ENCODE measurements at places on chromosomes 16 and 17.

GRCh38 chr17:45398800-45399199 is 33.9 kb downstream of the ARHGAP27 start:
- DNase-seq, result no peak

- no peak for DNase-seq
Measured at GRCh38 chr16:70490261-70490660, 33.1 kb downstream of the COG4 start.

GRCh38 chr17:15038656-15039055 is 226.5 kb downstream of the PMP22 start:
- no peak for DNase-seq

GRCh38 chr16:751152-752006 is 9.2 kb upstream of the MSLN start:
- no peak for DNase-seq

DNA sequence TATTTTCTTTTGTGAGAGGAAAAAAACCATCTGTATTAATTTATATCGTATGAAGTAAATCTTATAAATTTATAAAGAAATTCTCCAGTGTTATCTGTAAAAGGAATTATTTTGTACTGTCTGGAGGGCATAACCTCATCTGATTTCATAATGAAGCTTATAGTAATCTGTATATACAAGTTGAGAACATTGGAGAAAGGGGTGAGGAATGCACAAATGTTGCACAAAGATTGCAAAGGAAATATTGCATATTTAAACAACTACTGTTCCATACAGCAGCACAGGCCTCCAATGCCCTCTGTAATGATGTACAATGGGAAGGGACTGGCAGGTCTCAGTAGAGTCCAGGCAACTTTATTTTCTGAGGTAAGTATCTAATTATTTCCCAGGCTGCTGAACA is 50.8 kb upstream of the KCNJ16 start:
- DNase-seq, result no peak

DNA sequence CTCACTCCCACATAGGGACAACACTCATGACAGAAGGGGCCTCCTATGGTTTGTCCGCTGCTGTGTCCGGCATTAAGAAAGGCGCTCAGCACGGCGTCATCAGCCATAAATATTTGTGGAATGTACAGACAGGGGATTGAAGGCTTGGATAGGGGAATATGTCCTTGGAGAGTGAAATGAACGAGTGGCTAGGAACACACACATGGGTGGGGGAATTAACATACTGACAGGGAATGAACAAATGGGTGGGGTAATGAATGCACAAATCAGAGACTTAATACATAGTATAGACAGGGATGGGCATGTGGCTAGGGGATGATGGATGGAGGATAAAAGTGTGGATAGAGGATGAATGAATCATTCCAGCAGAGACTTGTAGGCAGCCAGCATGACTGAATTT is 154.0 kb upstream of the HSBP1 start:
- no peak for DNase-seq

DNA sequence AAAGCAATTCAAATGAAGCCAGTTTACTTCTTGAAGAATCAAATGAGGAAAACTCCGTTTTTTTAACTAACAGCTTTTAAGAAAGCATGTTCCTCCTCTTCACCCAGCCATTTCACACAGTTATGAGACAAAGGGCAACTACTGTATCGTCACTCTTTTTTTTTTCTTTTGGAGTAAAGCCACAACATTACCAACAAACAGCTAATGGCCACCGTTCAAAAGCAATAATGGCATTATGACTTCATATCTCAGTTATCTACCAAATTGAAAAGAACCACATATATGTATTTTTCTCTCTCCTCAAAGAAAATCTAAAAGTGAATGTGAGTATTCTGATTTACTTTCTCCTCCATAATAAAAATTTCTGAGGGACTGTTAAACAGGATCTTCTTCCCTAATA is 14.5 kb downstream of the GRB2 start:
- DNase-seq, result no peak

- DNase-seq, result no peak
Measured at GRCh38 chr16:56310690-56311089, 114.7 kb downstream of the AMFR start.

GRCh38 chr16:65283181-65283651 is 161.4 kb upstream of the CDH11 start:
- no peak for DNase-seq

DNA sequence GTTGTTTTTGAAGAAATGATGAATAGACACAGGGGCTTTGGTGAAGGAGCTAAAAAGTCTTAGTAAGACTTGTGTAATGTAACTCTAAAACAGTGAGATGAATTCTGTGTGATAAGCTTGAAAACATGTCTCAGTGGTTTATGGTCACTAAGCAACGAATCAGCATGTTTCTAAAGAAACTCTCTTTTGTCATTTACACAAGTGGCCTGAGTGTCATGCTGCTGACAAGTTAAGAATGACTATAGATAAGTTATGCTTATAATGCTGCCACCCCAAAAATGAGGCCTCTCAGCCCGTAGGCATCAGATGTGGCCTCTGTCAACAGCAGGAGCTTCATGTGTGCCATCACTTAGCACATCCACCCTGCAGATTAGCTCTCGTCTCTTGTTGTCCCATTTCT is 8.7 kb downstream of the COX10 start:
- DNase-seq, result peak; percentile 28

DNA sequence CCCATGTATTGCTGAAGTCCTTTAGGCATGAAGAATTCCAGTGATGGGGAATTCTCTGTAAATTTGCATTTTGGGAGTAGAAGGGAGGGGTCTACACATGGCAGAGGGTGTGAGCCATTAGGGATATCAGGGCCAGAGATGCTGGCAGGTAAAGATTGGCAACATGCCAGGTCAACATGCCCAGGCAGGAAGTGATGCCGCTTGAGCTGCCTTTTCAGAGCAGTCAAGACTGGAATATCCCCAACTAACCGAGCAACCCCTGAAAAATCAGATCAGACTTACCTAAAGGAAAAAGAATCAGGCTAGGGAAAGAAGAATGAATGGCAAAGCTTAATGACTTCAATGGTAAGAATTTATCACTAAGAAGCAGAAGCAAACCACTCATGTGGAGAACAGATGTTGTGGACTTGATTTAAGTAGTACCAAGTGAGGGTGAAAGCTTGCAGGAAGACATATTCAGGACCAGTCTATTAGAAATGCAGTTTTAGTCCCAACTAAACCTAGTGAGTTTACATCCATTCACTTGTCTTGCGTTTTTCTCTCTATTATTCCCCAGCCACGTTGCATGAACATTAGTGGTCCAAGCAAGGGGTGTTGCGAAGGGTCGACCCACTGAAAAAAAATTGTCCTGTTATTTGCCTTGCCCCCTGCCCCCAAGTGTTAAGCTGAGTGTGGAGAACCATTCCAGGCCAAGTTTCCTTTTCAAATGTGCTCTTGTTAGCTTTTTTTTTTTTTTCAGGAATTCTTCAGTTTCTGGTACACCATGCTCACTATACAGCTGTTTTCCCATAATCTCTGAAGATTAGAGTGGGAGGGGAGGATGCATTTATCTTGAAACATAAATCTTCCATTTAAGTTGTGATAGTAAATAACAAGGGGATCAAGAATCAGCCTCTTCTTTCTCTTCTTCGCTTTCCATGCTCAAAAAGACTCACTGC is 105.2 kb downstream of the ABCA8 start:
- DNase-seq, result no peak

- DNase-seq, result peak; percentile 39
Measured at GRCh38 chr17:7884581-7885366, 3.8 kb upstream of the CHD3 start.

DNA sequence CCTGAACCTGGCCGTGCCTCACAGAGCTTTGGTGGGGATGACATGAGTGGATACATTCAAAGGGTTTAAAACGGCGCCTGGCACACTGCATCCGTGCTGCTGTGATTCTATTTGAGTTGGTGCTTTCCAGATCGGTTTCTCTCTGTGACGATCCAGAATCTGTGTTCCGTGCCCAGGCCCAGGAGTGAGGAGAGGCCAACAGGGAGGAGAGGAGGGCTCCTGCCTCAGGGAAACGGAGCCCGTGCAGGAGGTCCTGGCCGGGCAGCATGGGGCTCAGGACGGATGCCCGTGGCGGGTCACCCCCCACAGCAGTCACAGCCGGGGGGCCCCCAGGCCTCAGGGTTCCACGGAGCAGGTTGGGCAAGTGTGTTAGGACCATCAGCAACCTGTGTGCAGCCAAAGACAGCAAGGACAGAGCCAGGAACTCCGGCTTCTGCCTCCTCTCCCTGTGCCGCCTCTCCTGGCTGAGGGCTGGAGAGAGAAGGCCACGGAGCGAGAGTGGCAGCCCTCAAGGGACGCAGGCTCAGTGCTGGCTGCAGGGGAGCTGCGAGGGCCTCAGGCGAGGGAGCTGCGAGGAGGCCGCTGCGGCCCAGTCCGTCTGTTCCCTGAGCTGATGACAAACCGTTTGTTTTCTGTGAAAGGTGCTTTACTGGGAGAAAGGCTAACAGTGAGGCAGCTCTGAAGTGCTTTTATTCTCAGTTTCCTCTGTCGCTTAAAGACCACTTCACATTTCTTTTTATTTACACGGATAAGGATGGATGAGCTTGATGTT is 99.3 kb downstream of the METRNL start:
- no peak for DNase-seq

GRCh38 chr16:57253466-57253865 is 8.4 kb downstream of the ARL2BP start:
- no peak for DNase-seq

DNA sequence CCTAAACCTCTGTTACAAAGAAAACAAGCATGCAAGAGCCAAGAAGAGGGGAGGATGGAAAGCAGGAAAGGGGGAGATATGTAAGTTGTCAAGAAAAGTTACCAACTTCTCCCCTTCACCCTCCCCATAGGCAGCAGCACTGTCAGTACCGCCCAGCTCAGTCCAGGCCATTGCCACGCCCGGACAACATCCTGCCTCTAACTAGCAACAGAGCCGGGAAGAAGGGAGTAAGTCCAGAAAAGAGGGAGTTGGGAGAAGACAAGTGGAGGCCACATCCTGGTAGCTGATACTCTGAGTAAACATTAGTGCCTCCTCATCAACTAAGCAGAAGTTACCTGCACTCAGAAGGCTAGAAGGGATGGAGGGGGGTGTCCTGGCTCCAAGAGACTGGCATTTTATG is 113.6 kb downstream of the SMG6 start:
- DNase-seq, result no peak

DNA sequence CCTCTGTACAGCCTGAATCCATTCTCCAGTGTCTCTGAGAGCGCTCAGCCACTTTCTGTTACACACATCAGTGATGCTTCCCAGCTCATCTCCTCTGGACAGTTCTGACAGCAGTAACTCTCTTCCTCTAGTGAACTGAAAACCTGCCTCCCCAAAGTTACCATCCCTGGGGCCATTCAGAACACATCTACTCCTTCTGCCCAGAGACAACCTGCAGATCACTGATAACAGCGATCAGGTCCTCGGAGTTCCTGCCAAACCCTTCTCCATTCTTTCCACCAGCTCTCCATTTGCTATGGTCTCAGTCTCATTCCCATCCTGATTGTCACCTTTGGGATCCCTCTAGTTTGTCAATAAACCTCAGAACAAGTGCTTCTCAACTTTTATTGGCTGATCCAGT is 7.3 kb downstream of the ZZEF1 start:
- no peak for DNase-seq

DNA sequence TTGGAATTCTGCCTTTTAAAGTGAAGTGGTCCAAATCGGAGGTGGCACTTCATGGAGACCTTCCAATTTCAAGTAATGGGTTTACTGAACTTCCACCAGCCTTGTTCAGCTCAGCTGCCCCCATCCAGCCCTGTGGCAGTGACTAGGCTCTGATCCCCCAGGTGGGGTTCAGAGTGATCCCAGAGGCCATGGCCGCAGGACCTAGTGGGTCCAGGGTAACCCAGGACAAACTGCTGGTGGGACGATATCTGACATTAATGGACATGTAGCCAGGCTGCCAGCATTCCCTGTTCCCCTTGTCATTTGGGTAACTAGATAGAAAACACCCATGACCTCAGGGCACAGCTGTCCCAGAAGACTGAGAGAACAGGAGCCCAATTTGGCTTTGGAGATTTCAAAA is 209.9 kb downstream of the GSG1L start:
- no peak for DNase-seq

GRCh38 chr17:12830777-12831247 is 41.5 kb downstream of the ARHGAP44 start:
- DNase-seq, result no peak

DNA sequence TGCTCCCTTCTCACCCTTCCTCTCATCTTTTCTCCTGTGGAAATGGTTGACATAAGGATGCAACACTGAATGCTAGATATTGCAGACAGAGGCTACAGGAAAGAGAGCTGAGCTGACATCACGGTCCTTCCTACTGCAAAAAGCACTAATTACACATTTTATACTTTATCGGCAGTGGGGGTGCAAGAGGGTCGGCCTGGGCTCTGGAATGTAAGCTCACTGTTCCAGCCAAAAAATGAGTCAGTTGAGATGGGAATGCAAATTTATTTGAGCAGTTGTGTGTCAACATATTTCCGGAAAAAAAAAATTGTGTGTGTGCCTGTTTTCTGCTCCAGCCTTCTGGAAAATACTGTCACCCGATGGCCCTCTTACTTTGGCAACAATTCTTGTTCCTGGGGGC is 14.1 kb upstream of the MRTFB start:
- DNase-seq, result no peak

DNA sequence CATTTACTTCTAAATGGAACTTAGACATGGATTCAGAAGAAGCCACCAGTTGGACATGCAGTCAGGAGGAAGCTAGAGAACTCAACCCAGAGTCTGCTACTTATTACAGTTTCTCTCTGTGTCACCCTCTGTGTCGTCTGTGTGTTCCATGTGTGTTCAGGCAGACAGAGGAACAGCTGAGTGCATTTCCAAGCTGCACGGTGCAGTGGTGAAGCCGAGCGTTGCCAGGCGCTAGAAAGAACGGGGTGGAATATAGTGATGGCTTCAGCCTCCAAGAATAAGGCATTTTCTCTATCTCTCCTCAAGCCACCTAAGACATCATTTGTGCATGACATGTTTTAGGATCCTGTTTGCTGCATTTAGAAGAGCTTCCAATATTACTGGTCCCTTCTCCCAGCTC is 101.1 kb upstream of the CCL2 start:
- DNase-seq, result no peak

DNA sequence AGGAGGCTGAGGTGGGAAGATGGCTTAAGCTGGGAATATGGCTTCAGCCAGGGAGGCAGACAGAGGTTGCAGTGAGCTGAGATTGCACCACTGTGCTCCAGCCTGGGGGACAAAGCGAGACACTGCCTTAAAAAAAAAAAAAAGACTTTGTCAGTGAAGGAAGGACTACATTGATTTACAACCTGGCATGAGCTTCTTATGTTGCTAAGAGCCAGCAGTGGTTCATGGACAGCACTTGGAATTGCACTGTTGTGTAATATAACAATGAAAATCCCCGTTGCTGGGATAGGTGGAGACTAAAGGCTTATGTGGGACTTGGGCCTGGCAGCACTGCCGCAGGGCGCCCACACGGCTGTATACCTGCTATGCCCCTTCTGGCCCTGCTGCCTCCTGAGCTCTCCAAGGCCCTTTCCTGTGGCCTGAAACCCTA is 14.1 kb upstream of the SLC16A5 start:
- no peak for DNase-seq

GRCh38 chr16:2854700-2855309 is 3.2 kb downstream of the PRSS22 start:
- DNase-seq, result peak; percentile 29

DNA sequence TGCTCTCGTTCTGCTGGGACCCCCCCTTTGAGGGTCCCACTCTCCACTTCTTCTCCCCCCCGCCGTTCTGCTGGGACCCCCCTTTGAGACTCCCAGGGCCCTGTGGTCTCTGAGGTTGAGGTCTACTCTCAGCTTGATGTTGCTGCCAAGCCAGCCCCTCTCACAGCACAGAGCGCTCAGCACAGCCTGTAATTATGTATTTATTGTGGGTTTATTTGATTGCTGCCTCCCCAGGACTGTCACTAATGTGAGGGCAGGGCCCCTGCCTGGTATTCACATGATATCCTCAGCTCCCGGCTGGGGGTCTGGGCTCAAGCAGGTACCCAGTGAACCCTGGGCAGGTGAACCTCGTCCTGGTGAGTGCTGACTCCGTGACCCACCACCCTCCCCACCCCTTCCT is 35.4 kb downstream of the ACTG1 start:
- DNase-seq, result no peak

Data from activated CD4-positive, alpha-beta T cell treated with anti-CD3 and anti-CD28 coated beads, Interleukin-10, Interleukin-2, amounts not matched to agents 100 ng/mL and 50 ng/mL, durations not matched to agents 16 hours and 8 hours (primary cell).